ENCODE measurements at places on chromosomes 6 and 20. TPM values are rescaled to one million over a fixed set of nuclear protein-coding genes. Genes with fewer than 3 reads are reported as not detected.

Gene PSORS1C2
- total RNA-seq: not detected

Gene PTCHD4
- 2.8 TPM for total RNA-seq

Gene MATN4
- not detected for total RNA-seq

Gene CST7
- not detected for total RNA-seq

DNA sequence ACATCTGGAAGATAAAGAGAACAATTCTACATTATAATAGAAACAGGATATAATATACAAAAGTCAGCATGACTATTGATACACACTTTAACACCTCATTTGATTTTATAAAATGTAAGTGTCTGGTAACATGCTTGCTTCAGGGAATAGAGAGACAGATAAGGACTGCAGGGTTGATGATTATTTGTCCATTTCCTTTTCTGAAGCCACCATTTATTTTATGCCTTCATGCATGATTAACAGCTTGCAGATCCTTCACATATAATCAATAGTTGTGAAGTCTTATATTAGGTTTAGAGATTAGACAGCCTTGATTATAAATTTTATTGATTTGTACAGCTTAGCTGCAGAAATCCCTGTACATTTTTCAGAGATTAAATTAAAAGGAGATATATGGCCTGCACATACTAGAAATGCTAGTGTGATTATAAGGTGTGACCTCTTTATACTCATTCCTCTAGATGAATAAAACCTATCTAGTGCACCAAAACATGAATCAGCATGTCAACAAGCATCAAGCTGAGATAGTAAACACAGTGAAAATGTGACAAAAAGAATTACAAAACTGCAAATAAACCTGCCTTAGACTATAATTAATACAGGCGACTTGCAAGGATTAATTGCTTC, 198.8 kb upstream of the THEMIS start:
- no peak for DNase-seq

DNA sequence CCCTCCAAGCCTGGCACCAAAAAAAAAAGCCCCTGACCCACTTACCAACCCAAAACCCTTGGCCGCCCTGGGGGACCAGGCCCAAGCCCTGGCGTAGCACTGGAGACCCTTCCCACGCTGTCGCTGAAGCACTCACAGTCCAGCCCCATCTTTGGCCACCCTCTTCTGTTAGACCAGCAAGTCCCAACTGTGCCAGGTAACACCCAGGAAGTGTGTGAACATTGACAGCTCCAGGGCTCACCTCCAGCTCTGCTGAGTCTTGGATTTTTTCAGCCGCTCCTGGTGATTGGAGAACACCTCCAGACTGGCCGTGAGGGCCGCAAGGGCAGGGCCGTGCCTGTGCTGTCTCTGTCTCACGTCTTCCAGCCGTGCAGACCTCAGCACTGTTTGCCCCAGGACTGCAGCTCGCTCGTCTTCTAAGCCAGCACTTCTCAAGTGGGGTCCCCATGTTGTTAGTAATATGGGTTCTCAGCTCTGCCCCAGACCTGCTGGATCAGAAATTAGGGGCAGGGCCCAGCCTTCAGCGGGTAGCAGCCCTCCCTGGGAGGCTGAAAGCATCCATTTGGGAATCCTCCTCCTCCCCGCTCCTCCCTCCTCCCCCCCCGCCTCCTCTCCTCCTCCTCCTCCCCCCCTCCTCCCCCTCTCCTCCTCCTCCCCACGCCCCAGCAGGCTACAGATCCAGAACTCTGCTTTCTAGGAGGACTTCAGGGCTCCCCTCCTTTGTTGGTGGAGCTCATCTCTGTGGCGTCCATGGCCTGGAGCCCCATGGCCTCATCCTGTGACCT, 18.1 kb downstream of the NPEPL1 start:
- no peak for DNase-seq

GRCh38 chr6:5120011-5120410, 34.9 kb downstream of the PPP1R3G start:
- DNase-seq: no peak

DNA sequence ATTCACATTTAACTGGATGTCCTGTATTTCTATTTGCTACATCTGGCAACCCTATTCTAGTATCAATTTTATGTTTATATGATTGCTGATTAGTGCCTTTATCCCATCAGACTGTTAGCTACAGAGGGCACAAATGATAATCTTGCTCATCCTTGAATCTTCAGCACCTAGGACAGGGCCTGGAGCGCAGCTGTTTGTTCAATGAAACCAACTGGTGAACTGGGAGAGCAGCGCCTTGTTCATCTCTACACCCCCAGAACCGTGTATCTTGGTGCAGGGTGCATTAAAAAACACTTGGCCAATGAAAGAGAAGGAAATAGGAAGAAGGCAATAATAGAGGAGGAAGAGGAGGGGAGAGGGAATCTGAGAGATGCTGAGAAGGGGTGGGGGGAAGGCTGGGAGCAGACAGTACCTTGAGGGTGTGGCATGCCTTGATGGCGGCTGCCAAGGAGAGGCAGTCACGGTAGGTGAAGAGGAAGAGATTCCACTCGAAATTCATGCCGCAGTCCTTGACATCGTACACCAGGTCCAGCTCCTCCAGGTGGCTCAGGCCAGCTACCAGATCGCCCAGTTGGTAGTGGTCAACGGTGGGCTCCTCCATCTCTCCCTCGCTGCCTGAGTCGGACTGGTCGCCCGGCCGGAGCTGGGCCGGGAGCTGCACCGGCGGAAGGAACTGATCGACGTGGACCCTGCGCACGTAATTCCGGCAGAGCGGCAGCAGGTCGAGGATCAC, 15.5 kb downstream of the TMEM151B start:
- DNase-seq: peak; percentile 65

Data from cardiac muscle cell (in vitro differentiated cells and primary cell).